ENCODE measurements at places on chromosomes 12 and 14. TPM values are rescaled to one million over a fixed set of nuclear protein-coding genes. Genes with fewer than 3 reads are reported as not detected.

Gene BMP4
- total RNA-seq, result 103 TPM

Gene VWF
- total RNA-seq, result 2,070 TPM

Gene CD4
- not detected for total RNA-seq

Gene AP1G2
- 18.6 TPM for total RNA-seq

Gene KCTD10
- 141 TPM for total RNA-seq

Gene CNTN1
- total RNA-seq, result under 0.01 TPM

Gene LPAR5
- not detected for total RNA-seq

Gene RFX4
- not detected for total RNA-seq

Gene SLC39A9
- total RNA-seq, result 139 TPM

Gene CORO1C
- total RNA-seq, result 208 TPM

Gene CFAP73
- not detected for total RNA-seq

Gene OTX2
- total RNA-seq, result not detected

Gene DACT1
- 1.1 TPM for total RNA-seq

Gene GPR68
- total RNA-seq, result 0.96 TPM

Gene KIF26A
- total RNA-seq, result 14.6 TPM

Gene SIX6
- not detected for total RNA-seq

Gene CCDC85C
- total RNA-seq, result 36.3 TPM

Gene DAD1
- total RNA-seq, result 457 TPM

Gene NYNRIN
- total RNA-seq, result 28.7 TPM

Gene OTOGL
- total RNA-seq, result 1.5 TPM

Gene CLEC4A
- not detected for total RNA-seq

Gene RASSF3
- total RNA-seq, result 35.9 TPM
